Kidney tubule cell (primary cell): ENCODE measurements at places on chromosomes 16 and 17.

GRCh38 chr16:77721752-77722308 is 484 bp upstream of the NUDT7 start:
- no peak for DNase-seq

- peak; percentile 86 for DNase-seq
Measured at GRCh38 chr16:30775392-30776188, 11.4 kb downstream of the ZNF629 start.

DNA sequence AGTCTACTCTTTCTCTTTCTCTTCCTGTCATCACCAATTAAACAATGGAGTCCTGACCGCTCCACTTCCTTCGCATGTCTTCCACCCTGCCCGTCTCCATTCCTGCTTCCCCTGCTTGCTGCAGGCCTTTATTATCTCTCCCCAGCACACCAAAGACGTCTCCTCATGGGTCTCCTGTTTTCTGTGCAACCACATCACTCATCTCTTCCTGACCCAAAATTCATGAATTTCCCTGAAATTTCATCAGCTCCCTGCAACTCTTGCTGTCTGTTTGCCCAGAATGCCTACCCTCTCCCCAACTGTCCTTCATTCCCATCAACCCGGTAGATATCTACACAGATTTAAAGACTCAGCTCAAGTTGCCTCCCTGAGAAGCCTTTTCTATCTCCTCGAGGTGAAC is 76.7 kb upstream of the ALOX12 start:
- no peak for DNase-seq

GRCh38 chr17:70099294-70099693 is 24.3 kb downstream of the KCNJ16 start:
- DNase-seq = no peak

- no peak for DNase-seq
Measured at GRCh38 chr17:8707332-8708024, 37.2 kb downstream of the CCDC42 start.

- DNase-seq = no peak
Measured at GRCh38 chr17:70355185-70355584, 185.9 kb downstream of the KCNJ2 start.
